Bladder microvascular endothelial cell (primary cell): ENCODE measurements at places on chromosomes 12 and 14. TPM values are rescaled to one million over a fixed set of nuclear protein-coding genes. Genes with fewer than 3 reads are reported as not detected.

AQP5 gene
- total RNA-seq = under 0.01 and 0.19 TPM in 2 replicates

PMEL gene
- total RNA-seq = 0.38 and 0.81 TPM in 2 replicates

HOXC4 gene
- total RNA-seq = not detected in 2 replicates

OLR1 gene
- total RNA-seq = under 0.01 TPM in 1 of 2 replicates, not detected in the other

ZDHHC22 gene
- total RNA-seq = under 0.01 TPM in 1 of 2 replicates, not detected in the other

SSPN gene
- total RNA-seq = under 0.01 and 1.2 TPM in 2 replicates

KRT6C gene
- not detected in 2 replicates for total RNA-seq

NPAS3 gene
- total RNA-seq = 0.16 and 0.38 TPM in 2 replicates

NGB gene
- not detected in 2 replicates for total RNA-seq

EIF2S3B gene
- total RNA-seq = 0.32 and 0.69 TPM in 2 replicates

RDH5 gene
- total RNA-seq = 0.97 and 1.6 TPM in 2 replicates

SYNDIG1L gene
- 0.06 TPM in 1 of 2 replicates, not detected in the other for total RNA-seq

VRTN gene
- total RNA-seq = not detected in 2 replicates

TAS2R14 gene
- 1.3 and 4.2 TPM in 2 replicates for total RNA-seq

RCOR1 gene
- 10.2 and 21.8 TPM in 2 replicates for total RNA-seq

SLCO1B1 gene
- not detected in 2 replicates for total RNA-seq

APOF gene
- total RNA-seq = not detected in 2 replicates

ZNF410 gene
- total RNA-seq = 49.2 and 55.9 TPM in 2 replicates

RGS6 gene
- total RNA-seq = not detected in 2 replicates

OR4E1 gene
- not detected in 2 replicates for total RNA-seq

IFNG-AS1 gene
- total RNA-seq = not detected in 2 replicates

CLEC1B gene
- total RNA-seq = not detected in 2 replicates
